ENCODE measurements at places on chromosomes 16 and 17.

DNA sequence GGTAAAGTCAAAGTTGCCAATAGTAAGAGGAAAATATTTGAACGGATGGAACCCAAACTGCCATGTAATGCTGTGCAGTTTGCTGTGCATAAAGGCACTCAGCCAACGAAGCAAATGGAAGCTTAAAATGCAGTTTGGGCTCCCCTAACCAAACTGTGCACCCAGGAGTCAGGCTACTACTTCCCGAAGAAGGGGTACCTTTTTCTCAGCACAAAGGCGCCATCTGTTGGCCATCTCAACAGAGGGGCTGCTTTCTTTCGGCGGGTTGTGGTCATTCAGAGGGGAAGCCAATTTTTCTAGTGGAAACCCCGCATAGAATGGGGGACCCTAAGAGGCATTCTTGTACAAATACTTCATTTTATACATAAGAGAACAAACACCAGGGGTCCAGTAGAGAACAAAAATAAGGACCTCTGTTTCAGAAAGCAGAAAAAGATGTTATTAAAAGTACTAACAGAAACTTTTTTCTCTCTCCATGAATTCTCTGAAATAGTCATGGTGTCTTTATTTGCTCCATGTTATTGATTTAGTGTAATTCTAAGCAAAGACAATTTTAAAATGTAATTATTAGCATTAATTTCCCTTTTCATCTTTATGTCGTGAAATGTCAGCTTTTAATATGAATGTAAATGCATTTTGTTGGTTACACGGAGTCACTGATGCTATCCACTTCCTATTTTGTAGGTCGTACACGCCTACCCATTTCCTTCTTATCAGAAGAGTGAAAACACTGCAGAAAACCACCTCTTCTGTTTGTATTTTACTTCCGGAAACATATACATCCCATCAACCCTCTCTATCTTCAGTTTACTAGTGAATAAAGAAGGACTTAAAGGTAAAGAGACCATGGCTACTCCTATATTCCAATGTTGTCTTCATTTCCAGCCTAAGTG lies 453.3 kb downstream of the KCNJ2 start:
- H3K4me3 ChIP-seq = no peak overlapping the region
- H3K27me3 ChIP-seq = no peaks in the 10 kb centered on the region
- H3K36me3 ChIP-seq = no peaks in the 10 kb centered on the region
- DNase-seq = peak; percentile 32
- no peaks in the 10 kb centered on the region for H3K4me1 ChIP-seq
- no peak overlapping the region for H3K27ac ChIP-seq

GRCh38 chr17:38572669-38573365 lies 32.9 kb downstream of the SRCIN1 start:
- H3K4me1 ChIP-seq = no peaks in the 10 kb centered on the region
- no peak for DNase-seq
- peak overlapping the region; percentile 17 for H3K4me3 ChIP-seq
- H3K27me3 ChIP-seq = peaks cover 99% of the 10 kb centered on the region
- H3K36me3 ChIP-seq = no peaks in the 10 kb centered on the region

DNA sequence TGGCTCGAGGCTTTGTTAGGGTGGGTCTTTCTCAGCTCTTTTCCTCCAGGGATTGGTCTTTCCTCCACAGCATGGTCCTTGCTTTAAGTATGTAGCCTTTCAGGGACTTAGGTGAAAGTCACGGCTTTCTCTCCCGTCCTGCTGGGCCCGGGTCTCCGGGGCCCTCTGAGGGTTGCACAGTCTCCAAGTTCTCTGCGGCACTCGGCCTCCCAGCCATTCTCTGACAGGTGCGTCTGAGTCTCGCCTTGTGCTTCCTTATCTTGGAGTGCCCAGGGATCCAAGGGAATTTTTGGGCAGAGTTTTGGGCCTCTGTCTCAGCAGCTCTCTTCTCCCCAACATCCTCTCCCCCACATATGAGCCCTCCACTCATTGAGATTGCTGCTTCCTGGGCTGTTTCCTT lies 36.6 kb downstream of the ZNF750 start:
- peaks cover 53% of the 10 kb centered on the region for H3K36me3 ChIP-seq
- no peak overlapping the region for H3K27ac ChIP-seq
- no peak for DNase-seq
- H3K27me3 ChIP-seq = no peaks in the 10 kb centered on the region

GRCh38 chr16:29675811-29676643 lies 3.0 kb upstream of the QPRT start:
- DNase-seq = peak; percentile 79
- peaks cover 6% of the 10 kb centered on the region for H3K36me3 ChIP-seq
- no peak overlapping the region for H3K4me3 ChIP-seq
- H3K27me3 ChIP-seq = no peaks in the 10 kb centered on the region

- H3K36me3 ChIP-seq = peaks cover 3% of the 10 kb centered on the region
- peak; percentile 47 for DNase-seq
- no peak overlapping the region for H3K4me3 ChIP-seq
- H3K27ac ChIP-seq = no peak overlapping the region
Observed at GRCh38 chr17:28047806-28048205, 5.3 kb downstream of the NLK start.

GRCh38 chr16:72355561-72355960 lies 183.6 kb upstream of the PMFBP1 start:
- H3K4me3 ChIP-seq = no peak overlapping the region
- no peak for DNase-seq
- H3K36me3 ChIP-seq = no peaks in the 10 kb centered on the region
- no peaks in the 10 kb centered on the region for H3K4me1 ChIP-seq
- no peak overlapping the region for H3K27ac ChIP-seq

- no peak for DNase-seq
- H3K27me3 ChIP-seq = no peaks in the 10 kb centered on the region
- peaks cover 22% of the 10 kb centered on the region for H3K4me1 ChIP-seq
- H3K4me3 ChIP-seq = no peak overlapping the region
- no peaks in the 10 kb centered on the region for H3K36me3 ChIP-seq
- no peak overlapping the region for H3K27ac ChIP-seq
Observed at GRCh38 chr16:31870809-31871208, 2.8 kb upstream of the ZNF267 start.

GRCh38 chr17:21467739-21468490 lies 91.8 kb downstream of the KCNJ12 start:
- H3K27ac ChIP-seq = no peak overlapping the region
- no peak for DNase-seq
- H3K4me3 ChIP-seq = no peak overlapping the region
- no peaks in the 10 kb centered on the region for H3K36me3 ChIP-seq
- H3K27me3 ChIP-seq = no peaks in the 10 kb centered on the region
- peaks cover 6% of the 10 kb centered on the region for H3K4me1 ChIP-seq

- H3K27ac ChIP-seq = peak overlapping the region; percentile 55
- no peaks in the 10 kb centered on the region for H3K36me3 ChIP-seq
- peaks cover 38% of the 10 kb centered on the region for H3K27me3 ChIP-seq
- no peak overlapping the region for H3K4me3 ChIP-seq
- H3K4me1 ChIP-seq = peaks cover 67% of the 10 kb centered on the region
- DNase-seq = no peak
Observed at GRCh38 chr16:88973007-88973410, 4.0 kb downstream of the CBFA2T3 start.

- DNase-seq = no peak
- H3K27me3 ChIP-seq = no peaks in the 10 kb centered on the region
- no peaks in the 10 kb centered on the region for H3K4me1 ChIP-seq
- H3K4me3 ChIP-seq = no peak within 1 kb of the TSS
- no peak within 1 kb of the TSS for H3K27ac ChIP-seq
Observed at GRCh38 chr16:21150375-21151001, at the start of gene DNAH3. DNAH3 (minus strand) TSS chr16:21150846; CDS start chr16:21150319, 527 bp downstream.

DNA sequence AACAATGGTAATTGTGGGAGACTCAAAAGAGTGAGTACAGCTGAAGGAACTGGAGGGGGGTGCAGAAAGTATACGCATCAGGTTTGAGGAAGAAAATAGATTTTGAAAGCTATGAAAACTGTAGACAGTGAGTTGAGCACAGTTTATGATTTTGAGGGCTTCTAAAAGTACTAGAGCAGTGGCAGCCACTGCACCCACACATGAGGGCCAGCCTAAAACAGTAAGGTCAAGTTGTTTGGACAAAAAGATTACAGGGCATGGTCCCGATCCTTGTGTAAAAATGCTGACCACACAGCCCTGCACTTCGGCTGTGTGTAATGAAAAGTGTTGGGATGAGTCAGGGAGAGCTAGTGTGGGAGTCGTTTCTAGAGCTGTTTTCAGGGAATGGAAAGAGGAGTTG lies 2282.1 kb downstream of the TP53TG3F start:
- DNase-seq = no peak
- no peaks in the 10 kb centered on the region for H3K27me3 ChIP-seq
- H3K4me3 ChIP-seq = no peak overlapping the region

GRCh38 chr17:2370211-2370589 lies 30.7 kb downstream of the MNT start:
- no peak for DNase-seq
- H3K4me3 ChIP-seq = no peak overlapping the region
- no peaks in the 10 kb centered on the region for H3K4me1 ChIP-seq

DNA sequence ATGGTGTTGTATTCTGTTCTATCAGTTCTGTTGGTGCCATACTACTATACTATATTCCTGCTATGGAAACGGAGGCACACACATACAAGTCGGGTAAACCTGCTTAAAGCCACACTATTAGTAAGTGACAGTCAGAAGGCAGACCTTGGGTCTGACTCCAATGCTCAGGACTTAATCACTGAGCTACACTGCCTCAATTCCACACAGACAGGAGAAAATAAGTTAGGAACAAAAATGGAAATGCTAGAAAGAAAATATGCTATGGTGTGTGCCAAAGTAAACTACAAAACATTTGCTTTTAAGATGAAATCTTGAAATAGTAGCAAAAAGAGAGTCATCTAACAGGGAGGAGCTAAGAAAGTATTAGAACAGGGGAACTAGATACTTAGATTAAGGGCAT lies 48.1 kb downstream of the MYO1D start:
- no peaks in the 10 kb centered on the region for H3K4me1 ChIP-seq
- no peak overlapping the region for H3K27ac ChIP-seq
- no peak for DNase-seq
- no peak overlapping the region for H3K4me3 ChIP-seq
- H3K27me3 ChIP-seq = peaks cover 2% of the 10 kb centered on the region

DNA sequence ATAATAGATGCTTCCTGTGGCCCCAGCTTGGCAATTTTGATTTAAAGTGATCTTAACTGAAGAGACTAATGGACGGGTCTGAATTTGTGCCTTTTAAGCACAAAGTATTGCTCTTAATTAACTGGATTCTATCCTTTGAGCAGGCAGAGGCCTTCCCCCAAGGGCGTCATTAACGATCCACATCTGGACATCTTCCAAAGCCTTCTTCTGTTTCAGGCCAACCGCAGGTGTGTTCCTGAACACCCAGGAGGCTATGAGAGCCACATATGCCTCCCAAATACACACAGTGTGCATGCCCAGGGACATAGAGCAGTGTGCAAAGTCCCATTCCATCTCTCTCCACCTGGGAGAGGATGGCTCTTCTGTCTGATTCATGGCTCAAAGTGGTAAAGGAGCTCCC lies 42.3 kb downstream of the MAPT start:
- H3K36me3 ChIP-seq = no peaks in the 10 kb centered on the region
- H3K27me3 ChIP-seq = peaks cover 14% of the 10 kb centered on the region
- no peaks in the 10 kb centered on the region for H3K4me1 ChIP-seq
- H3K27ac ChIP-seq = no peak overlapping the region

GRCh38 chr16:47069313-47069712 lies 74.4 kb downstream of the NETO2 start:
- no peak overlapping the region for H3K4me3 ChIP-seq
- H3K4me1 ChIP-seq = no peaks in the 10 kb centered on the region
- no peaks in the 10 kb centered on the region for H3K27me3 ChIP-seq
- no peaks in the 10 kb centered on the region for H3K36me3 ChIP-seq
- no peak for DNase-seq

DNA sequence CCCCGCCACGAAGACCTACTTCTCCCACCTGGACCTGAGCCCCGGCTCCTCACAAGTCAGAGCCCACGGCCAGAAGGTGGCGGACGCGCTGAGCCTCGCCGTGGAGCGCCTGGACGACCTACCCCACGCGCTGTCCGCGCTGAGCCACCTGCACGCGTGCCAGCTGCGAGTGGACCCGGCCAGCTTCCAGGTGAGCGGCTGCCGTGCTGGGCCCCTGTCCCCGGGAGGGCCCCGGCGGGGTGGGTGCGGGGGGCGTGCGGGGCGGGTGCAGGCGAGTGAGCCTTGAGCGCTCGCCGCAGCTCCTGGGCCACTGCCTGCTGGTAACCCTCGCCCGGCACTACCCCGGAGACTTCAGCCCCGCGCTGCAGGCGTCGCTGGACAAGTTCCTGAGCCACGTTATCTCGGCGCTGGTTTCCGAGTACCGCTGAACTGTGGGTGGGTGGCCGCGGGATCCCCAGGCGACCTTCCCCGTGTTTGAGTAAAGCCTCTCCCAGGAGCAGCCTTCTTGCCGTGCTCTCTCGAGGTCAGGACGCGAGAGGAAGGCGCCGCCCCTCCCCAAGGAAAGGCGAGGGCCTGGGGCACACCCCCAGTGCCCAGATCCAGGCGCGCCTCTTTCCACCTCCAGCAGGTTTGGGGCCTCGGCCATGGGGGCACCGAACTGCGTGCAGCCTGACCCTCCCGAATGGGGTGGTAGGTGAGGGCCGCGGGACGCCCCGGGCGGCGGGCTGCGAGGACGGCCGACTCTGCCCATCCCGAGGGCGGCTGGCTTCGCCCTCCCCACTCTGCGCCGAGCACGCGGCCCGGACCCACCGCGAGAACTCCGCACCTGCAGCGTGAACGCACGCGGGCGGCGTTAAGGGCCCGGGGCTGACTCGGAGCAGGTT lies 664 bp downstream of the HBQ1 start:
- H3K27me3 ChIP-seq = peaks cover 51% of the 10 kb centered on the region
- peaks cover 11% of the 10 kb centered on the region for H3K4me1 ChIP-seq
- no peak overlapping the region for H3K27ac ChIP-seq
- H3K36me3 ChIP-seq = peaks cover 13% of the 10 kb centered on the region

GRCh38 chr17:13931800-13932460 lies 137.4 kb upstream of the COX10 start:
- DNase-seq = peak; percentile 8
- no peak overlapping the region for H3K27ac ChIP-seq
- no peaks in the 10 kb centered on the region for H3K27me3 ChIP-seq
- no peak overlapping the region for H3K4me3 ChIP-seq
- H3K36me3 ChIP-seq = no peaks in the 10 kb centered on the region

All from thymus (tissue), 14 donors.